ENCODE measurements at places on chromosomes 2 and 18.

DNA sequence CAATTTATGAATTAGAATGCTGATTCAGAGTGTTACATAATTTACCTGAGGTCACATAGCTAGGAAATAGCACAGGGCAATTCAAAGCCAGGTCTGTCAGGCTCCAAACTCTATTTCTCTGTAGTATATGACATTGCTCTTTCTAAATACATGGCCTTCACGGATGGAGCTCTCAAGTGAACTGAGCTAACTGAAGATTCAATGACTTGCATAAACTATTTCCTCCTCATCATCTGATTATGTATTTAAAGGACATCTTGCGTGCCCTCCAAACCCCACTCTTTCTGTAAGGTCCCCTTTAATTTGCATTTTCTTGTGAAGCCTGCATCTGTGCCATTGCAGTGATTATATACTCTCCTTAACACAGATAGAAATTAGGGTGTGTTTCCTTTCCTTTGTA, 537.4 kb upstream of the VRK2 start:
- no peak for DNase-seq

- no peak for DNase-seq
Measured at GRCh38 chr2:68418855-68419254, 48.2 kb downstream of the FBXO48 start.

- DNase-seq, result no peak
Measured at GRCh38 chr18:43665105-43665788, 388.0 kb upstream of the SYT4 start.

DNA sequence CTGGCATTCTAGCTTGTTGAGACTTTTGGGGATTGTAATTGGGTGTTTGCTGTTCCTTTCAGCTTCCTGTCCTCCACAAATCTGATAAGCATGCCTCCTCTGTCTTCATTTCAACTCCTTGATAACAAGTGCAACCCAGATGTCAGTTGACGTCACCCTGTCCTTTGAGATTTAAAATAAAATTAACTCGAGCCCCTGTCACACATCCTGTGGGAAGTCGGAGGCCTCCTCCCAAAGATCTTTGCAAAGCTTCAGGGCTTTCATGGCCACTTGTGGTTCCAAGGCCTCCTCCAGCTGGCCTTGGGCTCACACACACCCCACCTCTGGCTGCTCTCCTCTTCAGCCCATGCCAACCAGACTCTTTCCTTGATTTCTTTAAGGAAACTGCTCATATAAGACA, 69.9 kb upstream of the ITGA6 start:
- no peak for DNase-seq

DNA sequence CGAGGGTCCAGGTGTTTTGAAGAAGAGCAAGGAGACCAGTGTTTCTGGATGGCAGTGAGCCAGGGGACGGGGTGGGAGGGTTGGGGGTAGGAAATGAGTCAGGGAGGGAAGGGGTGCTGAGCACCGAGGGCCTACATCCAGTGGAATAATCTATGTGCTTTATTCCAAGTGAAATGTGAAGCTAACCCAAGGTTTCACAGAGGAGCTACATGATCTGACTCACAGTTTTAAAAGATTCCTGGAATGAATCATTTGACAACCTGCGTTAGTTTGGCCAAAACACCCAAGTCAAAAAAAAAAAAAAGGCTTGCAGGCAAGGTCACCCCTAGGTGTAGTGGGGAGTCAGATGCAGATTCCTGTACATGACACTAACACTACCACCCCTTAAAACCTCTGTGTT, 419.7 kb upstream of the MEX3C start:
- DNase-seq, result no peak

DNA sequence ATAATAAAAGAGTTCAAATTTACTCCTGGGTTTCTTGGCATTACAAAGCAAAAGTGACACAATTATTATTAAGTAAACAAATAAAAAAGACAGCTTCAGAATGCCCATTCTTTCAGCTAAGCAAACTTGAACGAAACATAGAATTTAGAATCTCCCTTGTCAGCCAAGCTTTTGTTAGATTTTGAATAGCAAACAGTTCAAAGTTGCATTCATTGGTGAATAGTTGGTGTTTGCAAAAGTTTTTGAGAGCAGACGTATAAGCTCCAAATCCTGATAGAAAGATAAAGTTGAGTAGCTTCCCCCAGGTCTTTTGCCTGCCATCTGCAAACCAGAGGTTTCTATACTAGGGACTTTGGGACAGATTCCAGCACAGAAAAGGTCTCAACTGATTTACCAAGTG, 434.3 kb upstream of the TNP1 start:
- no peak for DNase-seq

GRCh38 chr2:1561811-1562421, 148.7 kb downstream of the TPO start:
- DNase-seq, result no peak

- DNase-seq, result no peak
Measured at GRCh38 chr2:19362094-19362754, 3.8 kb upstream of the OSR1 start.

DNA sequence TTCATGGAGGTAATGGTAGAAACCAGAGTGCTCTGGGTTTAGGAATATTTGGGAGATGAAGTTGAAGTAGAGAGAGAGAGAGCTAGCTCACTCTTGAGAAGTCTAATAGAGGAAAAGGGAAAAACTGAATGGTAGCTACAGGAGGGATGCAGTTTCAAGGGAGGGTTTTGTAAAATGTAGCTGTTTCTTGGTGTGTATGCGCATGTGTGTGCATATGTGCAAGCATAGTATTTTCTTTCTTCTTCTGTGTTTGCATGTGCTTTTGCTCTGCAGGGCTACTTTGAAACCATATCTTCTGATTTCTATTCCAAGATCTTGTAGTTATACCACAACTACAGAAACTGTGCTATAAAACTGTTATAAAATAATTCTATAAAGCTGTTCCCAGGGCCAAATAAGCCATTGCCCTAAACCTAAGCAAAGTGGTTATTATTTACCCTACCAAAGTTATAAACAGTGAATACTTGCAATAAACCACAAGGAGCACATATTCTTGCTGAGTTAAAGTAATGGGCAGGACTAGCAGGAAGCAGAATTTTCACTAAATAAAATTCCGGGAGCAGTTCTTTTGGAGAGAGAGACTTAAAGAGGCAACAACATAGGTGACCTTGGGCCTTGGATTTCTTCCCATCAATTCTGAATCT, 145.3 kb upstream of the ZNF521 start:
- no peak for DNase-seq

GRCh38 chr18:49849331-49850217, 36.2 kb upstream of the ACAA2 start:
- no peak for DNase-seq

DNA sequence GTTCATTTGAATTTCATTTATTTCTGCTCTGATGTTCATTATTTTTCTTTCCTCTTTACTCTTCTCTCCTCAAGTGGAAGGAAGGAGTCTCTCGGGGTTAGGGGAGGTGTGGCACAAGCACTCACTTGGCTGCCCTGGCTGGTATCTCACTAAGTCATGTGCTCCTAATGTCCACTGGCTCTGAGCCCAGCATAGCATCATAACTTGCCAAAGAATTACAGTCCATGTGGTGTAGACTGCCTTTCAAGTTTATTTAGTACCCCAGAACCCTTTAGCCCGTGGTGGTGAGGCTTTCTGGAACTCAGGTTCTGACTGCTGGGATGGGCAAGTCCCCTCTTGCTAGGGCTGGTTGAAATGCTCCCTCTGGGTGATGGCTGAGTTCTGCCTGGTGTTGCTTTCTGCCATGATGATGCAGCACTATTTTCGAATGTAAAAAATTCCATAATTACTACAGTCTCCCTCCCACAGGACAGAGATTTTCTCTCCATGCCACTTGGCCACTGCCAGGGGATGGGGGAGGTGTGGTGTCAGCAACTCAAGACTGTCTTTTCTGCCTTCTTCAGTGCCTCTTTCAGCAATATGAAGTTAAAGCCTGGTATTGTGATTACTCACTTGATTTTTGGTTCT, 22.2 kb downstream of the SPAG16 start:
- DNase-seq, result no peak

DNA sequence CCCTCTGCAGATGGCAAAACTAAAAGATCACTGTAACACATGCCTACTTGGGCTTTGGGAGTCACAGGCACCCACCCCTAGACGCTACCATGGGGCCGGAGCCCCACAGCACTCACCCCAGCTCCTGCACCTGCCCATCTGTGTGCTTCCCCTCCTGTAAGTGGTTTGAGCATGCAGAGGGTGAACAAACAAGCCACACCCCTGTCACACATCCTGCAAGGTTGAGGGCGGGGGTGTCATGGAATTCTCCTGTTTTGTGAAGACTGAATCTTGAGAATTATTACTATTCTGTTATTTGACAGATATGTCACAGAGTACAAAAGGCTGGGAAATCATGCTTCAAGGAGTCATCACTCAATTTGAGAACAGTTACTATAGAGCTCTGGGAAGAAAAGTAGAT, 60.9 kb downstream of the RFTN2 start:
- no peak for DNase-seq

DNA sequence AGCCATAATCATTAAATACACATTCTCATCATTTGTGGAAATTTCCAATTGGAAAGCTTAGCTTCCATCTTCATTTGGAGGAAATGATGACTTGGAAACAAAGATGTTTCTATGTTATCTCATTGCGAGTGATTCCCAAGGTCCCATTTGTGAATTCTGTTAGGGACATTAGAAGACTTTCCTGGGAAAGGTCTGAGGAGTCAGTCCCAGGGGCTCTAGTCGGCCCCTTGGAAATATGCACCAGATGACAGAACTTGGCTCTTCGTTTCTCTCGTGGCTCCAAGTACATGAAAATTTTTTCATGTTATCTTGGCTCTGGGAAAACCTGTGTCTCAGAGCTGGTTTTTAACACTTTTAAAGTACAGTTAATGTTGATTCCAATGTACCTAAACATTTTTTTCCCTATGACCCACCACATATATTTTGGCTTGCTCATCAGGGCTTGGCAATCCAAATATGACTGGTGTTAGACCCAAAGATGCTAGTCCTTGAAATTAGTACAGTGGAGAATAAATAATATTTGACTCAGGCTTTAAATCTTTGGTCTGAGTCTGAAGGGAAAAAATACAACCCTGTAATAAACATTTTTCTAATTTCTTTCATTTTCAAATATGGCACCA, 15.4 kb upstream of the CAVIN2 start:
- DNase-seq, result no peak

DNA sequence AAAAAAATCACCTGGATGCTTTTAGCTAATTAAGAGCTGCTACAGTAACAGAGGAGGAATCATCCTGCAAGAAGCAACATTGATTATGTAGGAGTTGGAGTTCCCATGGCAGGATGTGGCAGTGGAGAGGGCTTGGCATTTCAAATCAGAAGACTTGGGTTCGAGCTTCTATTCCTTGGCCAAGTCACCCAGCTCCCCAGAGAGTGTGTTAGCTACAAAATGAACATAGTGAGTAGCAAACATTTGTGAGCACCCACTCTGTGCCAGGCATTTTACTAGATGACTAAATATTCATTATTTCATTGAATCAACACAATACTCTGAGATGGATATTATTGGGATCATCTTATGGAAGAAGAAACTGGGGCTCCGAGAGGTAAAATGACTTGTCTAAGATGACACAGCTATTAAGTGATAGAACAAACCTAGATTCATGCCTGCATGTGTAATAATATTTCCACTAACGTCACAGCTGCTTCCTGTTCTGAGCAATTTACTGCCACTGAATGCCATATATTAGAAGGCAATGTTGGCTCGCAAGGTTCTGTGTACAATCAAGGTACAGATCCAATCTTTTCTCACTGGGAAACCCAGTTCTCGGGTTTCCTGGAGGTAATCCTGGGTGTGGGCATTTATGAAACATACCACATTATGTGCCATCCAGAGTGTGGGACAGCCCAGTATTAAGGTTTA, 18.0 kb downstream of the NTSR2 start:
- DNase-seq, result no peak

DNA sequence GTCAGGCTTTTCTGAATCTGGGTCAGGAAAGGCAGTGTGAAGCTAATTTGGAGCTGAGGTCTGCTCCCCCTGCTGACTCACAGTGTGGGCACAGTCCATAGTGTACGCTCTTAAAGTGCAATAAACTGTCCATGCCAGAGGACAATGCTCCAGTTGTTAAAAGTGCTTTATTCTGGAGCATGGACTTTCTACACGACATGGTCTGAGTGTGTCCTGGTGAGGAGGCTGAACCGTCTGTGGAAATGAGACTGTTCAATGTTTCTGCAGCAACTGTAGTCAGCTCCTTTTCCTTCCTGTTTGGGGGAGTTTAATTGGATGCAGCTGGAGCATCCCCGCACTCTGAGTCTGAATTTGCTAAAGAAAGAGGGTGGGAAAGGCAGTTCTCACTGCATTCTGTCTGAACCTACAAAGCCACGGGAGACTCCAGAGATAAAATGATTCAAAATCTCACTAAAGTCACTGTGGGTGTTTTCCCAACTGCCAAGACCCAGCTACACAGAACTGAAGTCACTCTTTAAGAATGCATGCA, 110.2 kb upstream of the TRIB2 start:
- DNase-seq, result no peak

GRCh38 chr2:84451579-84451978, 7.5 kb downstream of the SUCLG1 start:
- DNase-seq, result no peak

- no peak for DNase-seq
Measured at GRCh38 chr2:71952572-71953188, 195.0 kb downstream of the CYP26B1 start.

DNA sequence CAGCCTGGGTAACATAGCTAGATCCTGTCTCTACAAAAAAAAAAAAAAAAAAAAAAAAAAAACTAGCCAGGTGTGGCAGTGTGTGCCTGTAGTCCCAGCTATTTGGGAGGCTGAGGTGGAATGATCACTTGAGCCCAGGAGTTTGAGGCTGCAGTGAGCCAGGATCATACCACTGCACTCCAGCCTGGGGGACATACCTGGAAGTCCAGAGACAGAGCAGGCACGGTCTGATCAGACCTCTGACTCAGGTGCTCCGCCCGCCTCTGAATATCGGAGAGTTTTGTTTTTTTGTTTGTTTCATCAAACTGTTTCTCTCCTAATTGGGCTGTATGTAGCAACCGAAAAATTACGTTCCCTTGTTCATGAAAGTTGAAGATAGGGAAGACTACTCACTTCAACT, 49.2 kb downstream of the RASGRP3 start:
- no peak for DNase-seq

GRCh38 chr18:45163871-45164270, 451.4 kb upstream of the SLC14A2 start:
- DNase-seq, result no peak

GRCh38 chr2:139514951-139515350, 734.8 kb upstream of the NXPH2 start:
- DNase-seq, result no peak

DNA sequence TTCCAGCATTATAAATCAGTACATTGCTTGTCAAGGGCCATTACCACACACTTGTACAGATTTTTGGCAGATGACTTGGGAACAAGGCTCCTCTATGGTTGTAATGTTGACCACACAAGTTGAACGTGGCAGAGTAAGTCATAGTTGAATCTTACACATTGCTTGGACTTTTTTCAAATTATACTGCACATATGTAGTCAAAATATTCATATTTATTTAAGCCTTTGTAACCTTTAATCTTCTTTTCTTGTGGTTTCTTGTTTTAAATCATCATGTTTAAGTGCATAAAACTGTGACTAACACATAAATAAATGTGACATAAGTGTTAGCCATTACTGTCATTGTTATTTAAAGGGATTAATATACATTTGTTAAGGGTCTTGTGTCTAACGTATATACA, 52.1 kb upstream of the EPB41L5 start:
- no peak for DNase-seq
